ENCODE measurements at places on chromosomes 2 and 18. TPM values are rescaled to one million over a fixed set of nuclear protein-coding genes. Genes with fewer than 3 reads are reported as not detected.

The C18orf54 gene
- total RNA-seq, result 1.3 TPM

The SERPINB11 gene
- not detected for total RNA-seq

The LGALSL gene
- total RNA-seq, result 3.8 TPM

The RAB12 gene
- total RNA-seq, result 53.6 TPM

The WDCP gene
- 7.8 TPM for total RNA-seq

The KIAA2012 gene
- under 0.01 TPM for total RNA-seq

The ASB18 gene
- not detected for total RNA-seq

The CARF gene
- 5.3 TPM for total RNA-seq

The CRYGD gene
- total RNA-seq, result not detected

The SKA1 gene
- total RNA-seq, result 6.6 TPM

The DTNB gene
- 2.5 TPM for total RNA-seq

The EMILIN1 gene
- total RNA-seq, result 242 TPM

The LCT gene
- not detected for total RNA-seq

Measured in smooth muscle cell of bladder (primary cell).